ENCODE measurements at places on chromosomes 3 and 15.
A peak's percentile ranks its signal among the peaks of the same experiment; 100 is the strongest.

- peak; percentile 1 for DNase-seq
Observed at GRCh38 chr3:38001456-38002081, 11.0 kb downstream of the VILL start.

GRCh38 chr3:100401674-100402041 lies 319 bp downstream of the LNP1 start:
- DNase-seq = peak; percentile 49

DNA sequence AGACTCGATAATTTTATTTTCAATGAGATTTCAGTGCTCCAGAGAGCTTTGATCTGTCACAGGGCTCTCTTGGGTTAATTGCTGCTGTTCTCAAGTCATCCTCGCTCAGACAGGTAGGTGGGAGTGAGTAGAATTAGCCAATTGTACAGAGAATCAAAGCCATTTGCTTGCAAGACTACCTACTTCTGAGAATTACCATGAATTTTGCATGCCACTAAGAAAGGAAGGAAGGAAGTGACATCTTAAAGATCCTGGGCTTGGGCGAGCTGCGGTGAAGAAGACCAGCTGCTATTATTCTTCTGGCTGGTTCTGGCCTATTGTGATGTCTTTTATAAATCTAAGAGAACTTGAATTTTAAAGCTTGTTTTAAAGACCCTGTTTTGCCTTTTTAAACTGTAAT lies 154.1 kb upstream of the LPP start:
- DNase-seq = peak; percentile 4

GRCh38 chr3:104873331-104873730 lies 493.4 kb upstream of the ALCAM start:
- DNase-seq = no peak

DNA sequence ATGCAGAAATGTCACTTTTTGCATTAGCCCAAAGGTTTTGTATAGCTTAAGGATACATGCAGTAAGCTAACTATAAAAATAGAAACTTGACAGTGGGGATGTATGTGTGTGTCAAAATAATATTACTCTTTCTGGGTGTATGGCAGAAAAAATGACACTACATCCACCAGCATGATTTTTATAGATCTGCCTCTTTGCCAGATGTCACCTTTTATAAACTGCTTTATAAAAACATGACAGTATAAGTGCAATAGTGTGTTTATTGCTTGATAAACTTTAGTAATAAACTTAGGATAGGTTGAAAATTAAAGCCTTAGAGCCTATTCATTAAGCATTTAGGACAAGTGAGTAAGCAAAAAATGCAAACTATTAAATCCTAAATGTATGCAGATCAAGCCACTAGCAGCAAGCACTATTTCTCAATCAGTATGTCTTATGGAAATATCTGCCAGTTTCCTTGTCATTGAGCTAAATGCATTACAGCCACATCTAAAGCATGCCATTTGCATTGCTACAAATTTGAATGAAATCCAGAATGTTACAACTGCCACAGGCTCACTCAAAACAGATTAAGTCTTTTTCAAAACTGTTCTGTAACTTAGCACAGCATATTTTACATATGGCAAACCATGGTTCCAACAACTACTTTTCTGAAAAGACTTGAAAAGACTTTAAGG lies 935.0 kb downstream of the FHIT start:
- DNase-seq = no peak

DNA sequence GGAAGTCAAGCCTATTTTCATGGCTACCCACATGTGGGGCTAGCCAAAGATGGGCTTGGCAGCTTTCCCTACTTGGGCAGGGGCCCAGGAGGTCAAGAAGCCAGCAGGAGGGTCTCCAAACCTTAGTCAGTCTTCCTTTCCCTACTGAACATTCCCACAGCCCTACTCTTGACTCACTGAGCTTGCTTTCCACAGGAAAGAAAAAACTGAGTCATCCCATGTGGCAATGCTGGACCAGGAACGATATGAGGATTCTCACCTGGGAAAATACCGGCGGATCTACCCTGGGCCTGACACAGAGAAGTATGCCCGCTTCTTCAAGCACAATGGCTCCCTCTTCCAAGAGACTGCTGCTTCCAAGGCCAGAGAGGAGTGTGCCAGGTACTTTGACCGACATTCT lies 3.7 kb upstream of the NGRN start:
- DNase-seq = no peak

DNA sequence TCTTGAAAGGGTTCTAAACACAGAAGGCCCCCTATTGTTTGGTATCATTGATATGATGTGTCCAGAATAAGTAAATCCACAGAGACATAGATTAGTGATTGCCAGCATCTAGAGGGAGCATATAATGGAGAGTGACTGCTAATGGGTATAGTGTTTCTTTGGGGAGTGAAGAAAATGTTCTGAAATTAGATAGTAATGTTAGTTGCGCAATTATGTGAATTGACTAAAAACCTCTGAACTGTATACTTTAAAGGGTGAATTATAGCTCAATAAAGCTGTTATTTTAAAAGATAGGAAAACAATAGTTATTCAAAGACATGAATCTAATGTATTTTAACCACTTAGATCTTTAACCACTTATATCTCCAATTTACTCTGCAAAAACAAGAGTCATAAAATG lies 6.0 kb downstream of the SPICE1 start:
- DNase-seq = no peak
